ENCODE measurements at places on chromosomes 16 and 17. TPM values are rescaled to one million over a fixed set of nuclear protein-coding genes. Genes with fewer than 3 reads are reported as not detected.

DNA sequence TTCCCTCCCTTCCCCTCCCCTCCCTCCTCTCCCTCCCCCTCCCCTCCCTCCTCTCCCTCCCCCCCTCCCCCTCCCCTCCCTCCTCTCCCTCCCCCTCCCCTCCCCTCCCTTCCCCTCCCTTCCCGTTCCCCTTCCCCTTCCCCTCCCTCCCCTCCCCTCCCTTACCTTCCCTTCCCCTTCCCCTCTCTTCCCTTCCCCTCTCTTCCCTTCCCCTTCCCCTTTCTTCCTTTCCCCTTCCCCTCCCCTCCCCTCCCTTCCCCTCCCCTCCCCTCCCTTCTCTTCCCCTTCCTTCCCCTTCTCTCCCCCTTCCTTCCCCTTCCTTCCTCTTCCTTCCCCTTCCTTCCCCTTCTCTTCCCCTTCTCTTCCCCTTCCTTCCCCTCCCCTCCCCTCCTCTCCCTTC lies 61.1 kb downstream of the EMP2 start:
- no peak for DNase-seq

- DNase-seq, result no peak
These were observed 2.0 kb downstream of the TK1 start for GRCh38 chr17:78184868-78185267.

The HEATR9 gene
- total RNA-seq, result not detected

- no peak for DNase-seq
These were observed 31.2 kb downstream of the RPGRIP1L start for GRCh38 chr16:53672461-53672860.

The TBC1D3H gene
- not detected for total RNA-seq

The UBN1 gene
- 9.9 TPM for total RNA-seq
